ENCODE measurements at places on chromosomes 7 and 10.

DNA sequence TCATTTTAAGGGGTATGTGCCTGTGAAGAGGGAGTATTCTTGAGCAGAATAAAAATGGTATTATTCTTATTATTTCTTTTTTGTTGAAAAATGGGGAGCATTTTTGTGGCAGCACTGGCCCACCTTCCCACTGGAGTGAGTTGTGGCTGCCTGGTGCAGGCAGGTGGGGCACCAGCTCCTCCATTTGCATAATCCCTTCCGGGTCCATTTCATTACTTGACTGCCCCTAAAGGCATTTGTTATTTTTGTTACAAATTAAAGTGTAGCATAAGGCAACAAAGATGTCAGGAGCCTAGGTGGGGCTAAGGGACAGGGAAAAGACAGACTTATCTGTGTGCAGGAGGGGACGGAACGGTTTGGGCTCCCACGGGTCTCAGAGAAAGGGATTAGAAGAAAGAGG is 26.8 kb downstream of the GOLGA7B start:
- no peak for DNase-seq

- DNase-seq: no peak
These were observed 725.1 kb downstream of the GRID1 start for GRCh38 chr10:85641479-85642009.

- DNase-seq: peak; percentile 36
These were observed 38.6 kb downstream of the MRC1 start for GRCh38 chr10:17847585-17848296.

- DNase-seq: no peak
These were observed 8.0 kb upstream of the SHH start for GRCh38 chr7:155820246-155820645.

GRCh38 chr7:5605775-5606634 is 175.5 kb downstream of the RNF216 start:
- DNase-seq: no peak

DNA sequence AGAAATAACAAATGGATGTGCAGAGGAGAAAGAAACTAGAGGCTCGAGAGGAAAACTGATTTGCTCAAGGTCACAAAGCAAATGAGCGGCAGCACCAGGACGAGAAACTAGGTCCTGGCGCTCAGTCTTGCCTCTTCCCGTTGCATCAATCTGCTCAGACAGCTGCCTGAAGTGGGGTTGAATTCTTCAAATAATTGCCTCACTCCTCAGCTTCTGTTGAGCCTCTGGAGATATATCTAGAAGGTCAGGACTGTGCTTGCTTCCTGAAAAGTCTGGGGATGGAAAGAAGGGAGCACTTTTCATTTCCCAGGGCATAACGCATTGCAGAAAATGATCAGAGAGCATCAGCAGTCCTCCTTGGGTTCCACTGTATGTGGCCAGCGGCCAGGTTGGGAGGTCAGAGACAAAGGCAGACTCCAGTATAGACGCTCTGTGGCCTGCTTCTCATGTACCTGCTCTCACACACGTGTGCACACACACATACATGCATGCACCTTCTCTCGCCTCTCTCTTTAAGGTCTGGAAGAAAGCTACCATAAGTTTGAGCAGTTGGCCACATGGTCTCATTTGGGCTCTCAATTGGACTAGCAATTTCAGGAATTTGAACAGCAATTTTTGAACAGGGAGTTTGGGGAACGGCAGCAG is 83.7 kb upstream of the DUSP5 start:
- peak; percentile 72 for DNase-seq

DNA sequence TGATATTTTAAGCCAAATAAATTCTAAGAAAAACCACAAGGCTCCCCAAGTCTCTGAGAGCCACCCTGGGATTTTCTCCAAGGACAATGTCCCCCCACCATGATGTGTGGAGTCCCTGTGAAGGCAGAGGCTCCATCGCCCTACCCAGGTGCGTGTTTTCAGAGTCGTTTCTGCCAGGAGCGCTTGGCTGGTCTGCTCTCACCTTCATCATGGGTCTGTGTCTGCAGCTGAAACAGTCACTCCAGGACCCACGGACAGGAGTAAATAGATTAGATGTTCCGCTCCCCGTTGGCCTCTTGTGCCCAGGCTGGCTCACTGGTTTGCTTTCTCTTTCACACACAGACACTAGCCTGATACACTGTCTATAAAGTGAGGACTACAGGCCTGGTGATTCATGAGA is 217.5 kb downstream of the SFMBT2 start:
- no peak for DNase-seq

All from NK-92 treated with Interleukin-12 subunit alpha and Interleukin-12 subunit beta, amount 100 ng/mL, for 24 hours (cell line).